Eye (tissue), 1 donor: ENCODE measurements at places on chromosomes 11 and 22.

- DNase-seq, result no peak
These were observed 85.9 kb upstream of the MYOD1 start for GRCh38 chr11:17633279-17633986.

GRCh38 chr11:75437966-75438659, 5.1 kb upstream of the KLHL35 start:
- no peak for DNase-seq

- DNase-seq, result no peak
These were observed 35.8 kb downstream of the C11orf91 start for GRCh38 chr11:33664827-33665226.

DNA sequence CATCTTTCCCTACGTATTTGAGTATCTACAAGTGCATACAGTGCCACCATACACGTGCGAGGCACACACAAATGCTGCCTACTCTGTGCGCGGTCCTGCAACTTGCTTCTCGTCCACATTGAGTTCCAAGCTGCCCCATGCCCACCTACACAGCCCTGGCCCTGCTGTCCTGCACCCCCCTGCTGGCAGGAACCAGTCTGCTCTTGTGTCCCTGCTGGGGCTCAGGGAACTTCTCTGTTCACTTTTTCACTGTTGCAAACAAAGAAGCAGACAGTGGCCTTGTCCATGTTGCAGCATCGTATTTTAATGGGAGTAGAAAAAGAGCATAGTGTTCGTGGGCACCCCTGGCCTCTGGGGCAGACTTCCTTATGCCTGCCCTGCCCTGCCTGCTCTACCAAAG, 14.0 kb downstream of the CPT1A start:
- no peak for DNase-seq

- no peak for DNase-seq
These were observed 26.6 kb upstream of the OSBPL5 start for GRCh38 chr11:3191586-3192324.

DNA sequence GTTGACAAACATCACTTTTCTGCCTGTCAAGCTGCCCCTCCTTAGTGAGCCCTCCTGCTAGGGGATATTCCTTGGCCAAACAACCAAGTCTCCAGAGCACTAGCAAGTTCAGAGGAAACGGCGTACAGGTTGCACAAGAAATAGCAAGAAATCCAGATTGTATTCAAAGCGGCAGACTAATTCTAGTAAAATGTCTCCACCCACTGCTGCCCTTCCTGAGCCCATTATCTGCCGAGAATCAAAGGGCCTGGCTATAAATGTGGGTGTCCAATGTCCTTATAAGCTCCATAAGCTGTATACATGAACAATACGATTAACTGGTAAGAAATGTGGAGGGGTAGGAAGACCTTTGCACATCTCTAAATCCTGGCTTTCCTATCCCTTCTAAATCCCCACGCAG, 44.0 kb upstream of the AKIP1 start:
- no peak for DNase-seq

DNA sequence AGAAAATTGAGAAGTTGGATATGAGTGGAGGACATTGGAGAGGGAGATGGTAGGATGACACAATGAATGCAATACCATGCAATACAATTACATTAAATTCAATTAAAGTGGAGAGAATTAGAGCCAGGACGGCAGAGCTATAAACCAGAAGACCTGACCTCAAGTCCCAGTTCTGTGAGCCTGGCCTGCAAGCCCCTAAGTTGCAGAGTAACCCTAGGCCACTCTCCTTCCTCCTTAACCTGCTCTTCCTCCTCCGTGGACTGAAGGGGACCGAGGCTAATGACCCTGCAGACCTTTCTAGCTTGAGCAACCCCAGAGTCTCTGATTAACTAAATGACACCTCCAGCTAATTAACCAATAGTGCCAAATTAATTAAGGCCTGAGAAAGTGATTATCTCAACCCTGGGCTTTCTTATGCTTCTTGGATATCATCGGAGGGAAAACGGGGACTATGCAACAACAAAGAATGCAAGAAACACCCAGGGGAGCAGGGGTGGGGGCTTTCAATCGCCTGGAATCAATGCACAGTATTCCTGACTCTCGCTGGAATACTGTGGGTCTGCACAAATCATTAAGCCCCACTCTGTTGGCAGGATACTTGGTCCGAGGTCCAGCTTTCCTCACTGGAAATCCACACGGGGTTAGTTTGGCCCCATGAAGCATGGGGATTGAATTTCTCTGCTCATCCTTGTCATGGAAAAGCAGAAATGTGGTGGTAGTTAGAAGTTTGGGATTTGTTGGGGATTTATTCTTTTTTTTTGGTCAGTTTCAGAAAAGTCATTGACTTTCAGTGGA, 548.3 kb downstream of the MN1 start:
- DNase-seq, result no peak

- DNase-seq, result peak; percentile 27
These were observed 220.1 kb upstream of the SORL1-AS1 start for GRCh38 chr11:121672630-121673487.

- DNase-seq, result peak; percentile 87
These were observed 263.0 kb upstream of the CADM1 start for GRCh38 chr11:115767047-115767802.

- DNase-seq, result no peak
These were observed 80.3 kb upstream of the IZUMO1R start for GRCh38 chr11:94224078-94224477.
